Activated CD4-positive, alpha-beta T cell treated with anti-CD3 and anti-CD28 coated beads, Interleukin-2, amount 50 U/mL, for 1 hour (primary cell): ENCODE measurements at places on chromosomes 4 and X.

- DNase-seq: no peak
Observed at GRCh38 chrX:133746593-133746992, 238.8 kb downstream of the GPC3 start.

- no peak for DNase-seq
Observed at GRCh38 chr4:4519297-4519894, 22.5 kb downstream of the STX18 start.

DNA sequence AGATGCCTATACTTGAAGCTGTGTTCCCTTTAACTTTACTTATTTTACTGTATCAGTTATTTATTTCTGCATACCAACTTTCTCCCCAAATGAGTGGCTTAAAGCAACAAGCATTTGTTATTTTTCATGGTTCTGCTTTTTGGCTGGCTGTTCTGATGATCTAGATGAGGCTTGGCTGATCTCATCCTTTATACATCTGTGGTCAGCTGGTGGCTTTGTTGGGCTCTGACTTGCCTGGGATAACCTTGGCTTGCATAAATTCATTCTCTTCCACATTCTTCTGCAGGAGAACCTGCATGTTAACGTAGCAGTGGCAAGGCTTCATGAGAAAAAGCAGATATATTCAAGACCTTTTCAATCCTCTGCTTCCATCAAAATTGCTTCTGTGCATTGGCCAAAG is 1317.6 kb downstream of the ADGRL3 start:
- DNase-seq: no peak

- no peak for DNase-seq
Observed at GRCh38 chrX:17993062-17993461, 132.0 kb upstream of the RAI2 start.

GRCh38 chrX:107676559-107677378 is 48.5 kb downstream of the PRPS1 start:
- peak; percentile 40 for DNase-seq

GRCh38 chr4:129481107-129481506 is 385.2 kb downstream of the C4orf33 start:
- no peak for DNase-seq
